ENCODE measurements at places on chromosomes 11 and 22.

DNA sequence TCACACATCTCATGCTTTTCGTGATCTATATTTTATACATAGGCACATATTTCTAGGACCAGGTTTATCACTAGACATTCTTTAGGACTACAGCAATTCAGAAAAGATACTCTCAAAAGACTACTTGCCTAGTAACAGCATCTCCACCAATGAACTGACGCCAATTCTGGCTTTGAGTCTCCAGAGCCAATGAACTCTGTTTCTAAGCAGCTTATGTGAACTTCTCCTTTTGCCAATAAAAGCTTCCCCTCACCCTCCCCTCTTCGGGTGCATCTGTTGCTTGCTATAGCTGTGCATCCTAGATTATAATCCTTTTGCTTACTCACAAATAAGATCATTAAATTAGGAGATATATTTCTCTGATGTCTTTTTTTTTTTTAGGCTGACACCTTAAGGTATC lies 11.4 kb upstream of the ANKK1 start:
- peak; percentile 23 for DNase-seq

- DNase-seq: no peak
Observed at GRCh38 chr11:124612045-124612444, 817 bp downstream of the PANX3 start.

DNA sequence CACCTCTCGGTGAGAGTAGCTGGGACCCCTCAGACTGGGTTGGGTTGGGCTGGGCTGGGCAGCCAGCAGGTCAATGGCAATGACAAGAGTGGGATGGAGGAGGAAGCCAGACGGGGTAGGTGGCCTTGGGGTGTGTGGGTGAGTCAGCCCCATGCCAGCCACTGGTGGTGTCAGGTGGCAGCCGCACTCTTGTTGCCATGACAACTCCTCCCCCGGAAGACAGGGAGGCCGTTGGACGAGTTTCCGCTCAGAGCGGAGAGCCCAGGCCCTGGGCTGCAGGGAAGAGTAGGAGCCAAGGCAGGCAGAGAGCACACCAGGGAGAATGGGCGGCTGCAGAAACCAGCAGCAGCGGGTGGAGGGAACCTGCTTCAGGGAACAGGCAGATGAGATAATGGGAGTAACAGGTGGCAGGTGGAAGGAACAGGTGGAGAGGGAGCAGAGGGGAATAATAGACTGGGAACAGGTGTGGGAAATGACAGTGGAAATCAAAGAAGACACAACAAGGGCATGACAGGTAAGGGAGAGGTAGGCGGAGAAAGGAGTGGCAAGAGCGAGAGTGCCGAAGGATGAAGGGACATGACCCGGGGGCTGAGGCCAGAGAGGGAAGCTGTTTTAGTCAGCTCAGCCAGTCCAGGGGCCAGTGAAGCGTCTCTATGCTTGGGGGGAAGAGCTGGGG lies 8.7 kb downstream of the SPTBN2 start:
- peak; percentile 89 for DNase-seq

DNA sequence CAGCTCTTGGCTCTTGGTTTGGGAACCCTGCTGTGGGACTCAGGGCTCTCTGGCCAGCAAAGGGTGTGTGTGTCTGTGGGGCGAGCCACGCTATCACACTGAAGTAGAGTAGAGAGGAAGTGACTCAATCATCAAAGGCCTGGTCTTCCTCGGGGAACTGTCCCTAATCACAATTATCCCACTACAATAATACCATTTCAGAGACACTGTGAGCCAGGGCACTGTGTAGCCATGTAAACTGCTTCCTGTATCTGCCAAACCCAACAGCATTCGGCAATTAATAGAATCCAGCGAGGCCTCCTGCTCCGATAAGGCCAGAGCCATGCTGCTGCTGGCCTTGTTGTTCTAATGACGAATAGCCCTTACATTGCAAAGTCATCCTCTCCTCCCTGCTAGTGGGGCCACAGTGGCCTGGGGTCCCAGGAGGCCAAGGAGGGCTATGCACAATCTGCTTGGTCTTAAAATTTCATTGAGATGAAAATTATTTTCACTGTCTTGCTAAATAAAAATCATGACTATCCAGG lies 49.8 kb upstream of the LMO2 start:
- peak; percentile 82 for DNase-seq

DNA sequence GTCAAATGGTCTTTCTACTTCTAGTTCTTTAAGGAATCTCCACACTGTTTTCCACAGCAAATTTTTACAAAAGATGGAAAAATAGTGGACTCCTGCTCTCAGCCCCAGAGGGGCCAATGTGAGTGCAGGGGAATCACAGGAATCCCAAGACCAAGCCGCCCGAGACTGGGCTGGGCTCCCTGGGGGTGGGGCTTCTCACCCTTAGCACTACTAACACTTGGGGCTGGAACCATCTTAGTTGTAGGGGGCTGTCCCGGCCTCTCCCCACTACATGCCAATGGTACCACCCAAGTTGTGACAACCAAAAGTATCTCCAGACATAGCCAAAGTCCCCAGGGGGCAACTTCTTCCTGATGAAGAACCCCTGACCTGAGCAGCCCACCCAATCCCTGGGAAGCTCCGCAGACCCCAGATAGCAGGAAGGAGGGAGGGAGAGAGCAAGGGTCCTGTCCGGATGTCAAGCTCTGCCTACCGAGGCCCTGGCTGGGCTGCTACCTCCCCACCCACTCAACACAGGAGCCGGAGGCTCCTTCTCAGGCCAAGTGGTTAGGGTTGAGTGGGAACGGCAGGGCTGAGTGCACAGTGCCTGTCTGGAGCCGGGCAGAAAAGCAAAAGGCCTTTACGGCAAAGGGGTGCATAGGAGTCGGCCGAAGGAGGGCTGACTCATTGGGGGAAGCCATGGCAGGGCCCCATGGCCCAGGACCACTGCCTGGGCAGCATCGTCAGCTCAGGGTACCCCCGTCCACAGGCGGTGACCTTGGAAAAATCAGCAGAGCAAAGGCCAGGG lies 122.5 kb upstream of the FGF3 start:
- DNase-seq: no peak

Data from NB4 (cell line).